GM12892 (cell line): ENCODE measurements at places on chromosomes 5 and 9.

- DNase-seq = no peak
Observed at GRCh38 chr9:115350548-115350947, 232.6 kb upstream of the TNC start.

- no peak for DNase-seq
Observed at GRCh38 chr9:107740088-107740980, 250.8 kb upstream of the KLF4 start.

DNA sequence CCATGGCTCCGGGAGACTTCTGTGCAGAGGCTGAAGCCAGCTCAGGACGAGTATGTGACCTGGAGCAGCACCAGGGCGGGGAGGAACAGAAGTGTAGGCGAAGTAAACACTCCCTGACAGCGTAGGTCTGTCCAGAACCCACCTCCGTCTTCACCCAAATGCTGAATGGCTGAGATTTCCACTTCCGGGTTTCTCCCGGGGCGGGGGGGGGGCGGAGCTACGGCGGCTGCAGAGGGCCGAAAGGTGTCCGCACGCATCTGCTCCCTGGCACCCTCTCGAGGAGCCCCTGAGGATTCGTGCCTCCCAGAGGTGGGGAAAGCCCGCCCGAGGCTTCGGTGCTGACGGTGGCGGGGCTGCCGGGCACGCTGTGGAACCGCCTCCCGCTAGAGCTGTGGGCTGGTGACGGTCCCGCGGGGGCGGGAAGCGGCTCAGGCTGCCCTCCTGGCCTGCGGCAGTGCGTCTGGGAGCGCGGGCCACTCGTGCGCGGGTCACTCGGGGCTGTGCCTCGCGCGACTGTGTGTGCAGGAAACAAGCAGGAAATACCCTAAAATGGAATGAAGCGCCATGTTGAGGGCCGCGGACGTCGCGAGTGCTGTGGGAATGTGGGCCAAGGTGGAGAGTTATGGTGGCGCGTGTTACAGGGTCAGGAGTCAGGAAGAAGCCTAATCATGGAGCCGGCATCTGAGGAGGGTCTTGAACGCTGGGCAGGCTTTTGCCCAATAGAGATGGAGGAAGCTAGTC lies 1425.4 kb downstream of the FOXD4L5 start:
- no peak for DNase-seq

GRCh38 chr9:70747261-70747718 lies 332.8 kb upstream of the KLF9 start:
- DNase-seq = no peak
